Activated B cell treated with CpG ODN at 0.5 μM for 24 hours (primary cell): ENCODE measurements at places on chromosomes 3 and 15. TPM values are rescaled to one million over a fixed set of nuclear protein-coding genes. Genes with fewer than 3 reads are reported as not detected.

DNA sequence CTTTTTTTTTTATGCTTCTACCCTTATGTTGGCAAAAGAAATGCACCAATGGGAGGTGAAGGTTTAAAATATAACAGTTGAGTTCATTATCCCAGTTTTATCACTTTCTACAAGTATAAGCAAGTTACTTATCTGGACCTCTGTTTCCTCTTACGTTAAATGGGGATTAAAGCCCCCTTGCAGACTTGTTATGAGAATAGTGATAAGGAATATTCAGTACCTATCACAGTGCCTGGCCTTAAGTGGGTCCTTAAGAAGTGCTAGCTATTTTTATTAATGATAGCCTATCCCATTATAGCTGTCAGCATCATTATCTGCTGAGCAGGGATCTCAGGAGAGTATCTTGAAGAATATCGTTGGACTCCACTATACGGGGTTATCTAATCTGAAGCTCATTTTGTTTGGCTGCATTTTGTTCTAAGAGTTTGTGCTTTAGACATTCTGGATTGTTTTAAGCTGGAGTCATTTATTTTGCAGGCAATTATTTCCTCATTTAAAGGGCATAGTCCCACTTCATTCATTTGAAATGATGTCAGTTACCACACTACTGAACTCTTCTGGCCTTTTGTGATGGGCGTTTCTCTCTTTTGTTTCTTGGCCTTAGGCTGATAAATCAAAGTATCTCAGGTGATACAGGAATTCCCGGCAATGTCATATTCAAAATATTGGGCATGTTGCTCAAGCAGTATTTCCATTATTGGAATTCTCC, 28.8 kb downstream of the RAB8B start:
- no peak for DNase-seq

Gene SLC27A2
- 0.22 and 0.29 TPM in 2 replicates for total RNA-seq

Gene ERICH6
- not detected in 2 replicates for total RNA-seq

DNA sequence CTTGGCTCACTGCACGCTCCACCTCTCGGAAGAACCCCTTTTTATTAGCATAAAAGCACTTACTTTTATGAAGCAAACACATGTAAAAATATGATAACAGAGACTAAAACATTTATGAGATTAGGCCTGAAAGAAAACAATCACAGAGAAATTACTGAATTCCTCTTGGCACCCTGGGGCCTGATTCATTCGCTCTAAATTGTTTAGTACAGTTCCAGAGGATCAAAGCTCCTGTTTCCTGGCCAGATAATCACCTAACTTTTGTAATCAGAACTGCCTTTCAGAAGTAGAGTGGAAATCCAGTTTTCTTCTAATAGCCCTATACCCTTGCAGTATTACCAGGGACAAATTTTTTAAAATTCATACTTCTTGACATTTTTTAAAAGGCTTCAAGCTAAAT, 6.4 kb downstream of the NPAP1 start:
- DNase-seq = no peak
